GM04504 (cell line): ENCODE measurements at places on chromosomes 1 and 21.

GRCh38 chr1:9542430-9542829 lies 3.2 kb downstream of the SLC25A33 start:
- peak; percentile 21 for DNase-seq

- DNase-seq = no peak
Observed at GRCh38 chr1:87111659-87112371, 197.4 kb downstream of the HS2ST1 start.

DNA sequence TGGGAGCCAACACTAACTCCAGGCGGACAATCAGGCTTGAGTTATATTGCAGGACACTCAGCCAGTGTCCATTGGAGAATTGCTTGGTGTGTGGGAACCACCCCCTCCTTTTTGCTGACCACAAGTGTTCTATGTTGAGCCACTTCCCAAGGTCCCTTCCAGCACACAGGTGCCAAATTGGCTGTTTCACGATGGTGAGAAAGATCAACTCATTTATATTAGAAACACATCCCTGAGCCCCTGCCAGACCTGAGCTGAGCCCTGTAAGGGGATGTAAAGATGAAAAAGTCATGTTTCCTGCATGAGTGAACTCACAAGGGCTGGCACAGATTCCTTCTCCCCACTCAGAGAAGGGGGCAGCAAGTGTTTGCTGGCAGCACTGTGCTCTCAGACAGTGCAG lies 96.5 kb downstream of the KCNN3 start:
- DNase-seq = no peak

DNA sequence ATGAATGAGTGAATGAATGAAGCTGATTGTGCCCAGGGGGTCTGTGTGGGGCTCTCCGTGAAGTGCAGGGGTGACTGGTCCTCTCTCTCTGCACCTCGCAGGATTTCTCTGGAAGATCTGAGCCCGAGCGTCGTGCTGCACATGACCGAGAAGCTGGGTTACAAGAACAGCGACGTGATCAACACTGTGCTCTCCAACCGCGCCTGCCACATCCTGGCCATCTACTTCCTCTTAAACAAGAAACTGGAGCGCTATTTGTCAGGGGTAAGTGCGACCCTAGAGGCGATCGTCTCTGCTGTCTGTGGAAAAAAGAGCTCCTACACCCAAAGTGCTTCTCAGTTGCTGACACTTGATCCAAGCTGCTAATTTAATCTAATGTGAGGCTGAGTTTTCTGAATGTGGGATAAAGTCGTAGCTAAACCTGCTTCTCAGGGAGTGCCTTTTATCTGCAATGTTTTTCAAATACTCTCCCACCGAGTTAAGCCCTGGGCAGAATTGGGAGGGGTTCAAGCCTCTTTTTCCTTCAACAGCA lies 101.7 kb downstream of the HUNK start:
- DNase-seq = no peak

DNA sequence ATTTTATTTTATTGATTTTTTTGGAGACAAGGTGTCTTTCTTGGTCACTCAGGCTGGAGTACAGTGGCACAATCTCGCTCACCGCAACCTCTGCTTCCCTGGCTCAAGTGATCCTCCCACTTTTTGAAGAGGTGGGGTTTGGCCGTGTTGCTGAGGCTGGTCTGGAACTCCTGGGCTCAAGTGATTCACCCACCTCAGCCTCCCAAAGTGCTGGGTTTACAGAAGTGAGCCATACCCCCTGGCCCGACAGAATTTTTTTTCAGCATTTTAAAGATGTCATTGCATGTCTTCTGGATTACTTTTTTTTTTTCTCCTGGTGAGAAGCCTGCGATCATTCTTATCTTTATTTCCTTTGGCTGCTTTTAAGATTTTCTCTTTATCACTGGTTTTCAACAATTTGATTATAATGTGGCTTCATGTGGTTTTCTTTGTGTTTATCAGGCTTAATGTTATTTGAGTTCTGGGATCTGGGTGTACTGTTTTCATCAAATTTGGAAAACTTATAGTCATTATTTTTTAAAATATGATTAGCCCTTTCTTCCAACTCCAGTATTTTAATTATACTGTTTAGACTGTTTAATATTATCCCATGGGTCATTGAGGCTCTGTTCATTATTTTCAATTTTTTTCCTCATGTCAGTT lies 23.1 kb upstream of the PTBP2 start:
- DNase-seq = no peak

- no peak for DNase-seq
Observed at GRCh38 chr1:65311760-65312159, 2.4 kb downstream of the DNAJC6 start.

GRCh38 chr1:189706594-189706993 lies 771.1 kb downstream of the BRINP3 start:
- DNase-seq = no peak

GRCh38 chr1:152806576-152806975 lies at the start of gene LCE1C:
TSS of gene LCE1C (minus strand) at chr1:152806651. CDS start at chr1:152805478, 1,173 bp downstream.
- no peak for DNase-seq

GRCh38 chr1:246329900-246330299 lies 177.2 kb downstream of the SMYD3 start:
- DNase-seq = no peak

DNA sequence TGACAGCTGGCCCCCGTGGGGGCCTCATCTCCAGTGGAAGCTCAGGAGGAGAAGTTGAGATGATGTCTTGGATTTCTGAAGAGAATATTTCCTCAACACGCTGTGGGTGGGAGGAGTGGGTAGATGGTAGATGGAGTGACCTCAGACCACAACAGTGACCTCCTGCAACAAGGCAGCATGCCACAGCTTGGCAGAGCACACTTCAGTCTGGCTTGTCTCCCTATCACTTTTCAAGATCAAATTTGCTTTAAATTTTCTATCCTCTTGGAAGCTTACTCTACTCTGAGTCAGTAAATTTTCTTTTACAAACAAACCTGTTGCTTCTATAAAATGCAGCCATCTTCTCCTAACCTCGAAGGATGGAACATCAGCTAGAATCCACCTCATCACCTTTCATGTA lies 59.7 kb downstream of the NTPCR start:
- DNase-seq = no peak

DNA sequence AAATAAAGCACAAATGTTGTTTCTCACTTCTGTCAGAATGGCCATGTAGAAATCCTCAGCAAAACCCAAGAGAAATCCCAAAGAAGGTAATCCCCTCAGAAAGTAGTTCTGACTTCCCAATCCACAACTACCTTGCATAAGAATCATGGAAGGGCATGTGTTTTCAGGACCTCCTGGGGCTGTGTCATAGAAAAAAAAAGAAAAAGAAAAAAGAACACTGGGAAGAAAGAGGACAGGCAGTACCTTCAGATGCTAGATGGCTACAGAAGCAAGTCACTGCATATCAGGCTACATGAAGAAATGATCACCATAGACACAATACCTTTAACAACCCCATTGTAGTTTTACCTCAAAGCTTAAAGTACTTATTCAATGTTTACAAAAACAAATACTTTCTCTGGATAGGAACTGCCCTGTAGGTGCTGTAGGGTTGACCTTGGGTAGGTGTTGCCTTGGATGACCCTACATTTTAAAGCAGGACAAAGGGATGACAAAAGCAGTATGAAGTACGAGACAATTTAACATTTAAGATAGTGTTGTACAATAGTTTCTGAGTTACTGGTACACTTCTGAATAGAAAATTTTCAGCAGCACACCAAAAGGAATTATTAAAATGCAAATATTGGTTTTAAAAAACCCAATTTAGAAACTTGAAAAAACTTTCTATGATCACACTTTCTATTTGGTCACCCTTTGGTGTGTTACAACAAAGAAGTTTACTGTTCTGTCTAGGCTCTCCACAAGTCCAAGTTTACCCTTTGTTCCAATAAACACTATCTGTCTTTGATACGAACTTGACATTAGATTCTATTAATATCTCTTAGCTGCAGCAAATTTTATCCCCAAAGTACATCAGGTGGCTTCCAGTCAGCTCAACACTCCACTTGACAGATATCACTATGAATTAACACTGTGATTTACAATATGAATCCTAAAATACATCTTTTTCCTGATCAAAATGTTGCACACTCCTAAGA lies 5.0 kb downstream of the TRIT1 start:
- no peak for DNase-seq

- no peak for DNase-seq
Observed at GRCh38 chr21:15164678-15165303, 100.0 kb upstream of the NRIP1 start.

DNA sequence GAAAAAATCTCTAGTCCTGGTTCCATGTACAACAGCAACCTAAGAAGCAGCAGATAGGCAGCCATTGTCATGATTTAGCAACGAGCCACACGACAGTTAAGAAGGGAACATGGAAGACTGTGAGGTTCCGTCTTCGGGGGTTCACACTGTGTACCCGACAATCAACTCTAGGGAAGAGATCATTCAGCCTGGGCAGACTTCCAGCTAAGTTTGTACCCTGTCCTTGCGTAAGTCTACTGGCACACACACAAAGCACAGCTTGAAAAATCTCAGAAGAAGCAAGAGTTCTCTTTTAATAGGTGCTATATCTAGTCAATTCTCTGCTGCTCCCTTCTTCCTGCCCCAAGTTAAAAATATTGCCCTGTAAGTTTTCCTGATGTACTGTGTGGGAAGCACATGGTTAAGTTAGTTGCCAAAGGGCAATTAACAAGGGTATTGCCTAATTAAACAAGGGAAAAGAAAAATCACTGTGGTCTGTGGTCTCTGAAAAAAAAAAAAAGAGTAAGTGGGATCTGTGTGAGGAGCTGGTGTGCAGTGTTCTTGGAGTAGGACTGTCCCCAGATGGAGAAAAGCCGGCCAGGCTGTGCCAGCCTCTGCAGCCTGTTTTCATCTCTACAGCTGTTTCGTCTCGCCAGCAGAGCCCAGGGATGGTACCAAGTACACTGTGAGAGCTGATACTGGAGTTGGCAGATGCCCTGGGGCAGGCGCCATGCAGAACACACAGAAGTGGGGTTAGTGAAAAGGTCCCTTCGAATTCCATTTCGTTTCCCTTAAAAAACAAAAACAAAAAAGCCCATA lies 6.4 kb upstream of the MYBPHL start:
- no peak for DNase-seq

- DNase-seq = no peak
Observed at GRCh38 chr1:169572187-169572586, 14.1 kb downstream of the F5 start.

GRCh38 chr1:73998348-73998959 lies 199.5 kb downstream of the LRRIQ3 start:
- peak; percentile 22 for DNase-seq

- no peak for DNase-seq
Observed at GRCh38 chr1:100613817-100614559, 76.0 kb downstream of the GPR88 start.
